CD4-positive, alpha-beta T cell treated with Interleukin-10 for 1 hour (primary cell): ENCODE measurements at places on chromosomes 16 and 17.

DNA sequence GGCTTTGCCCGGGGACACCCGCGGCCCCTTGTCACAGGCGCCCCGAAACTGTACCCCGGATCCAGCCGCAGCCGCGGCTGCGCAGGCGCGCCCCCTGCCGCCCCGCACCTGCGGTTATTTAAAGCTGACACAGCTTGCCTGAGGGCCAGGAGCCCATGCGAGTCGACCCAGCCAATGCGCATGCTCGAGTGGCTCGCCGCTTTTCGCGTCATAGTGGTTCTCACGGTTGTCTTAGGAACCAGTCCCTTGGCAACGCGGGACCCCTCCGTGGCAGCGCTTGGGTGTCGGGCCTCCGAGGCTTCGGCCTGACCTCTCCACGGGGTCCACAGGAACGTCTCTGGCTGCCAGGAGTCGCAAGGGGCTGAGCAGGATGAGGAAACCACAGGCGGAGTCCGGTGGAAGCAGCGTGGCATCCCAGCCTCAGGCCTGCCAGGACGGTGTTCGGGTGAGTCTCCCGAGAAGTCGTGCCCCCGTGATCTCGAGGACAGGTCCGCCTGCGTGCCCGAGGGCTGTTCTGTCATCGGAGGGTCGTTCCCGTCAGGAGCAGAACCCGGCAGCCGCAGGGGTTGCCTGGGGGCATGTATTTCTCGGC is 716.9 kb downstream of the KCNJ18 start:
- no peak for DNase-seq

DNA sequence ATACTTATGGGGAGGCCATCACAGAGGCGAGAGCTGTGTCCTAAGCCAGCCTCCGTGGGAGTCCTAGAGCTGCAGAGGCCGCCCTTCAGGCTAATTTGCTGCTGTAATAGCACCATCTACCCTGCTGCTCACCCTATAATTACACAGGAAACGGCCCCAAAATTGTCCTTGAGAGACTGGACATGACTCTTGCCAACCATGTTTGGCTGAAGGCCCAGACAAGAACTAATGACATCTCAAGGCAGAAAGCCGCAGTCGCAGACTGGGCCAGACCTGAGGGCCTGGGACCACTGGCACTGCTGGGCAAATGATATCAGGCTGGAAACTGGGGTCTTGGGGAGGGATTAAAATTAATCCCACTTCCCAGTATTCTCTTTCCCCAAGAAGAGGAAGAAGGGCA is 24.1 kb downstream of the PSMD7 start:
- DNase-seq: no peak

- no peak for DNase-seq
These were observed 26.3 kb downstream of the MYLK3 start for GRCh38 chr16:46721885-46722284.

DNA sequence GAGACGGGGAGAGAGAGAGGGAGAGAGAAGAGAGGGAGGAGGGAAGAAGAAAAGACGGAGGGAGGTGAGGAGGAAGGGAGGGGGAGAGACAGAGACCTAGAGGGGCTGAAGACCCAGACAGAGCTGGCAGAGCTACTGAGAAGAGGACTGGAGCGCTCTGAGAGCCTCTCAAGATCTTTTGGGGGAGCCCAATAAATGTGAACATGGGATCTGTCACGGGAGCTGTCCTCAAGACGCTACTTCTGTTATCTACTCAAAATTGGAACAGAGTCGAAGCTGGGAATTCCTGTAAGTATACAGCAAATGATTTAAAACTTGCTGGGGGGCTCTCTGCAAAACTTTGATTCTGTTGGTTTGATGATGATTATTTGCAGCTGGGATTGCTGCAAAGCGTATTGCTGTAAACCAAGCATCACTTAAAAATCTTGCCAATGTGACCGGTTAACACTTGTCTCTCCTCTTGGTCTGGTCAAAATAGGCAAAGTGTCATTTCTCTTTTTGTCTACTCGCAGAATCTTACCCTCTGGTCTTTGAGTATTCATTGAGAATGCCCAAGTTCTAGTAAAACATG is 344 bp downstream of the CNTNAP4 start:
- no peak for DNase-seq

DNA sequence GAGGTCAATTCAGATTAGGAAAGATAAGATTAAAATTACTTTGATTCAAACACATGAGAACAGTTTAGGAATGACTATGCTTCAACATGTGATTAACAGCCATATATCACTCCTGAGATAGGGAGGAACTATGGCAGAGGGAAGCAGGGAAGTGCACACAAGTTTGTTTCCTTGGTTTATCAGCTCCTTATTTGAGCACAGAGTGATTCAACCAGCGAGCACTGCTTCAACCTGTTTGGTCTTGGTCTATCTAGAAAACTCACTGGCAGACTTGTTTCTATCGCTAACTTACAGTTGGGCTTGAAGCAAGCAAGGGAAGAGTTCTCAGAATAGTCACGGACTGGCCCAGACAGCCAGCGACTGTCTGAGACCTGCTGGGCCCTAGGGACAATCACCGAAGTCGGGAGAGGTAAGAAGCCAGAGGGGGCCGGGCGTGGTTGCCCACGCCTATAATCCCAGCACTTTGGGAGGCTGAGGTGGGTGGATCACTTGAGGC is 23.5 kb downstream of the TUBG1 start:
- DNase-seq: no peak

DNA sequence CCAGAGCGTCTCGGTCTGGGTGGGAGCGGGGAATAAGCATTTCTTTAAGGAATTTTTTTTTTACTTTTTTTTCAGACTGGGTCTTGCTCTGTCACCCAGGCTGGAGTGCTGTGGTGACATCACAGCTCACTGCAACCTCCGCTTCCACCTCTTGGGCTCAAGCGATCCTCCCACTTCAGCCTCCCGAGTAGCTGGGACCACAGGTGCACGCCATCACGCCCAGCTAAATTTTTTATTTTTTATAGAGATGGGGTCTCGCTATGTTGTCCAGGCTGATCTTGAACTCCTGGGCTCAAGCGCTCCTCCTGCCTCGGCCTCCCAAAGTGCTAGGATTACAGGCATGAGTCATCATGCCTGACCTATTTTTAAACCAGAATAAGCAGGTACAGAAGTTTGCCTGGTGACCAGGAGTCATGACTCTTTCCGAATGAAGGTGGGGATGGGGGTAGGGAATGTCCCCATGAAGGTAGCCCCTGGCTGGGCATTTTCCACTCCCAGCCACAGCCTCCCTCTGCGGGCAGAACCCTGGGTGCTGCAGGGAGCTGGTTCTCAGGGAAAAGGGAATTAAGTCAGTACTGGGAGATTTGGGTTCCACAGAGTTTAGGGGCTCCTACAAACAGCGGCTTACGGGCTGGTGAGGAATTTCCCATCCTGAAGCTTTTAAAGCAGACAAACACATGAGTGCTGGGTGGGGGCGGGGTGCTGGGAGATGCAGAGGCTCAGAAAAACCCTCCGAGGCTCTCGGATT is 48.3 kb downstream of the TBC1D16 start:
- no peak for DNase-seq

DNA sequence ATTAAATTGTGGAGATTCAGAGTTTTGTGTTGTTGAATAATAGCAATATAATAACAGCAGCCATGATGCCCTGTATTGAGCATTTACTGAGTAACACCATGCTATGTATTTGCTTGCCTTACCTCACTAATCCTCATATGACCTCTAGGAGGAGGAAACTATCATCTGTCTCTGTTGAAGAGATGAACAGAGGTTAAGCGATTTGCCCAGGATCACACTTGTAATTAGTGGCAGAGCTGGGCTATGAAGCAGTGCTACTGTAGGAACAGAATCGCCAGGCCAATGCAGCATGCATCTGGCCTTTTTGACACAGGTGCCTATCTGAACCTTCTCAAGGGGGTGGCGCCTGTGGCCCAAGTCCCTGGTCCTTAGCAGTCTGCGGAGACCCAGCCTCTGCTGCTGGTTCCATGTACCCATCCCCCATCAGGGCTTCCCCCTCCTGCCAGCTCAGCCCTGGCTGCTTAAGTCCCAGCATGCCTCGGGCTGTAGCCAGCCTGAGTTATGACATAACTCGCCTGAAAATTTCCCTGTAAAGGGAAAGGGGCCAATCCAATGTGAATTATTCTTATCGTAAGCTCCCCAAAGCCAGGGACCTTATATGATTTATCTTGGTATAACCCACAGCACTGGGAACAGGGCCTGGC is 50.4 kb upstream of the HS3ST2 start:
- DNase-seq: no peak

DNA sequence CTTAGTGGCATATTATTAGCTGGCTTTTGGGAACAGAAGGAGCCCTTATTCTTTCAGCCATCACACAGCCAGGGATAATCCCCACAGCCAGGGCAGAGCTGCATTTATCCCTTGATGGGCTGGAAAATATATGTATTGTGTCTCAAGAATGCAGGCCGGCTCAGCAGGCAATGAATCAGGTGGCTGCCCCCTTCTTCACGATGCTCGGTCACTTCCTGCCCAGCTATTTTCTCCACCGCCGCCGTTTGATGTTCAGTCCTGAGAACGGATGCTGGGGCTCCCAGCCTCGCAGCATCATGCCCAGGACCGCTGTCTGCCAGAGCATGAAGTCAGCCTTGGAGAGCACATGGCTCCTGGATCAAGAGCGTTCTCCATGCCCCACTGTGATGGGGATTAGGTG is 4.3 kb upstream of the MYH3 start:
- DNase-seq: no peak

DNA sequence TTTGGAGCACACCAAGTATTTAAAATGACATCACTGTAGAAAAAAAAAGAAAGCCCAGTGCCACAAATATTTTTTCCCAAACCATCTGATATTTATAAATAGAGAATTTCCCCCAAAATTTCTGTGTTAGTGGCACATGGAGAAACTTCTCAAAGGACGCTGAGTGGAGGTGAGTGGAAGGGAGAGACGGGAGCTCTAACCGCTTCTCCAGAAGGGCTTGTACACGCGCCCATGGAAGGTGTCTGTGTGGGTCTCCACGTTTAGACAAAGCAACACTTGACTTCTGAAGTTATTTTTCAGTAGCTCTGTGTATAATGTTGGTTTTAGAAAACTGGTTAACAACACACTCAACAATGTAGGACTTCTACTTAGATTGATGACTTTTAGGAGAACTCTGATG is 1.0 kb downstream of the MYOCD start:
- no peak for DNase-seq

DNA sequence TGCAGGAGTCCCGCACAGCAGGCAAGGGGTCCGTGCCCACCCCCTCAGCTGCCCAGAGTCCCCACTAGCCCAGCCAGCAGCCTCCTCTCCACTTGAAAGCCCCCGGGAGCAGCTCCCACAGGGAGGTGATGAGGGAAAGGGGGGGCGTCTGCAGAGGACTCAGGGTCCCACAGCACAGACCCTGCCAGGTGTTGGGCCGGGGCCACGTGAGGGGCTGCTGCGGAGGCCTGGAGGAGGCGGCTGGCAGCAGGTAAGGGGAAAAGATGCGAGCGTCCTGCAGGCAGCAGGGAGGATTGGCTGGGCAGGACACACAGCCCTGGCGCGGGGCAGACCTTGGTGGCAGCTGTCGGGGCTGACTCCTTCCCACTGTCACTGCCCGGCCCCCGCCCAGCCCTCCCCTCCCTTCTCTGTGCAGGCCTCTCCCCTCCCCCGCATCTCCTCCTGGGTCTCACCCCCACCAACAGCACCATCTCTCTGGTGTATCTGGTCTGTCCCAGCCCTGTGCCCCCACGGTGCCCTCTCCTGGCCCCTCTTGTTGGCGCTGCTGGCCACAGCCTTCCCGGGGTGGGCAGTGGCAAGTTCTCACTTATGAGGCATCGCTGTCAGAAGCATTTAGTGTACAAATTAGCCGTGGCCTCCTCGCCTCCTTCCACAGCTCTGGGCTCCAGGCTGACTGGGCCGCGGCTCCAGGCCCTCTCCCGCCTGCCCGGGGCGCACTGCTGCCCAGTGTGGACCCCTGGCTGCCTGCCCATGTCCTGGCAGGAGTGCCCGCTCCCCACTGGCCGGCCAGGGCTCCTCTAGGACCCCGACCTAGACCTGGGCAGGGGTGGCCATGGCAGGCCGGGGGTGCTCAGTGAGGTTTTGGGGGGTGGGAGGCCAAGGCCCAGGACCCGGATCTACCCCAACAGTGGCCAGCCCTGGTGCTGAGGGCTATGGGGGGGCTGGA is 4.4 kb upstream of the PRR35 start:
- DNase-seq: no peak

GRCh38 chr16:27152801-27153200 is 50.5 kb upstream of the KDM8 start:
- no peak for DNase-seq

DNA sequence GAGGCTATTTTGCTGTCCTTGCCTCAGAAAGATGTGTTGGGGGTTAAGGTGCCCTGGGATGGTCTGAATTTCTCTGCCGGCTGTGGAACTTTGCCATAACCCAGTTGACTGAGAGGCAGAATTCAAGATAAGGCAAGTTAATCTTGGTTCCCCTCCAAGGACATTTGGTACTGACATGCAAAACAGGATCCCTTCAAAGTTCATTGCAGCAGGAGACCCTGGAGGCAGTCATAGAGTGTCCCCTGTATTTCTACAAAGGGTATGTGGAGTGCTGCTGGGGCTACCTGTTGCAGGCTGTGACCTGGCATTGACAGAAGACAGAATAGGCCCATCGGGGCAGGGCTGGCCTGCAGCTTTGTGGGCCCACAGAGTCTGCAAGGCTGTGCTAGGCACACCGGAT is 135.6 kb upstream of the IRX3 start:
- no peak for DNase-seq

DNA sequence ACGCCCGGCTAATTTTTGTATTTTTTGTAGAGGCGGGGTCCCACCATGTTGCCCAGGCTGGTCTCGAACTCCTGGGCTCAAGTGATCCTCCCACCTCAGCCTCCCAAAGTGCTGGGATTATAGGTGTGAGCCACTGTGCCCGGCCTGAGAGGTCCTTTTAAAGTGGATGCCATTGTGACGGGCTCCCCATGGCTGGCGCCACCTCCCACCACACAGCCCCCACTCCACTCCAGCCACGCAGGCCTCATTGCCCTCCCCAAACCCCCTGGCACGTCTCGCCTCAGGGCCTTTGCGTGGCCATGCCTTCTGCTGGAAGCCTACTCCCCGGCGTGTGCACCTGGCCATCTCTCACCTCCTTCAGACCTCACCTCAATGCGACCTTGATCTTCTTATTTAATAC is 11.9 kb upstream of the KDM6B start:
- DNase-seq: no peak

GRCh38 chr16:2147981-2148671 is at the start of gene RAB26:
RAB26 (plus strand) TSS chr16:2148625; CDS start chr16:2148784, 159 bp downstream.
- peak; percentile 60 for DNase-seq

DNA sequence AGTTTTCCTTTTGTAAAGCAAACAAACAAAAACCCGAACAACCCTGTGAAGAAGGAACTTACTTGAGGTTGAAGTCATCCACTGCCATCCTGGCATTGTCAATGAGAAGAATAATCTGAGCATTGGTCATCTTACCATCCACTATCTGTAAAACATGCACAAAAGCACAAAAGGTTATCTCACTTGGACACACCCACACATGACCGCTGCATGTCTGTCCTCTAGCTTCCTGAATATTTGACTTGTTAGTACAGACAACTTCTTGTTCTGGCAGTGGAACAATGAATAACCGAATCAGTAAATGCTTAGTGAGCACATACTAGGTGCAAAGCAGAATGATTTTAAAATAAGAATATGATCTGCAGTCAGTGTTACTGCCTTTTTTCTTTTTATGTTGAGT is 6.1 kb downstream of the KRT23 start:
- DNase-seq: no peak

GRCh38 chr16:61549327-61549726 is 486.9 kb downstream of the CDH8 start:
- no peak for DNase-seq

- no peak for DNase-seq
These were observed 24.3 kb upstream of the MYH10 start for GRCh38 chr17:8654822-8655221.
